NCI-H460 (cell line): ENCODE measurements at places on chromosomes 2 and 18. TPM values are rescaled to one million over a fixed set of nuclear protein-coding genes. Genes with fewer than 3 reads are reported as not detected.

GRCh38 chr2:24543252-24543651 lies 52.2 kb downstream of the NCOA1 start:
- DNase-seq: no peak

GRCh38 chr2:129799036-129799958 lies 180.2 kb upstream of the RAB6C start:
- no peak for DNase-seq

DNA sequence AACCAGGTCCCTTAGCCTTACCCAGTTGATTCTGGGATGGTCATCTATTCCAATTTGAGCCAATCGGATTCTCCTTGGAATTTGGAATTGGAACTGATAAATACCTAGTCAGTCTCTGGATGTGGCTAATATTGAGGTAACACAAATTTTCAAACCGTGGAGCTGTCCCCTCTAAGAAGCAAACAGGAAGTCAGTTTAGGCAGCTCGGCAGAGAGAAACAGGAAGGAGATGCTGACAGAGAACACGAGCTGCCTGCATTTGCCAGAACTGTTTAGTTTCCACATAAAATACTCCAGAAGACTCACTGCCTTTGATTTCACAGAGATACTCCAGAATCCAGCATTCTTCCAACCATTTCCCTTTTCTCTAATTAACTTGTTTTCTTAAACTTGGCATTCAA lies 1024.9 kb downstream of the BCL11A start:
- DNase-seq: no peak

Gene POTEI
- not detected in 2 replicates for total RNA-seq

- DNase-seq: no peak
Observed at GRCh38 chr2:20103530-20103929, 52.1 kb upstream of the LAPTM4A start.

Gene KRTCAP3
- total RNA-seq: 0.69 and 1.0 TPM in 2 replicates

Gene FEZ2
- 104 and 113 TPM in 2 replicates for total RNA-seq
